Stimulated activated CD4-positive, alpha-beta T cell treated with anti-CD3 and anti-CD28 coated beads, Interleukin-1b, Interleukin-23, amount 100 ng/mL, for 24 hours (primary cell): ENCODE measurements at places on chromosomes 3 and 15.
A peak's percentile ranks its signal among the peaks of the same experiment; 100 is the strongest.

GRCh38 chr3:40827942-40828688, 303.4 kb downstream of the ZNF621 start:
- DNase-seq = no peak

DNA sequence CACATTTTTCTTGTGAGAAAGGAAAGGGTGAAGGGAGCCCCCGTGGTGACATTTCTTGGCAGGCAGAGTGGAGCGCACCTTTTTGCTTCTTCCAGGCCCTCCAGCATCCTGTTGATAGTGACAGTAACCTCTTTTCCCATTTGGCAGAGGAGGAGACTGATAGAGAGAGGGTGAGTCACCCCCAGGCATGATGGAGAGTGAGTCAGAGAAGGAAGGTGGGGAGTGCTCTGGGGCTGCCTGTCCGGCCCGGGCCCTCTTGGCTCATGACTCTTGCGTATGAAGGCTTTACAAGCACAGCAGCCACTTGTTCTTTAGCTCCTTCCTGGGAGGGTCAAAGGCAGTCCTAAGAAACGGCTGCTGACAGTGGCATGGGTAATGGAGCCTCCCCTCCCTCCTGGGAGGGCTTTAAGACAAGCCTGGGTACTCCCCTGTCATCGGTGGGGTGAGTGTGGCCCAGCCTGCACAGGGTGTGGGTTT, 16.0 kb downstream of the ANKRD63 start:
- no peak for DNase-seq

GRCh38 chr3:50164984-50165909, 10.1 kb downstream of the SEMA3F start:
- no peak for DNase-seq

DNA sequence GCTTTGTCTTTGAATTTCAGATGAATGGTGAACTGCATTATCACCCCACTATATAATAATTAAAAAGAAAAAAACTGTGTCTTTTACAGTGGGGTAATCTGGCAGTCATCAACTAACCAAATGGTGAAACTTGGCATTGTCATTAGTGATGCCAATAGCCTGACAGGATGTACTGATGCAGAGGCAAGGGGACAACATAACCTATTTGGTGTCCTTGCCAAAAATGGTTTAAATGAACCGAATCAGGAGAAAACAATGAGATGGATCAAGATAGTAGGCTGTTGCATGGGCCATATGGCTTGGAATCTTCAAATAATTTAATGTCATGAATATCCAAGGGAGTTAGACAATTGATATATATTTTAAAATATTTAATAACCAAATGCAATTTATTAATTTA, 738.7 kb downstream of the FHIT start:
- DNase-seq = no peak

DNA sequence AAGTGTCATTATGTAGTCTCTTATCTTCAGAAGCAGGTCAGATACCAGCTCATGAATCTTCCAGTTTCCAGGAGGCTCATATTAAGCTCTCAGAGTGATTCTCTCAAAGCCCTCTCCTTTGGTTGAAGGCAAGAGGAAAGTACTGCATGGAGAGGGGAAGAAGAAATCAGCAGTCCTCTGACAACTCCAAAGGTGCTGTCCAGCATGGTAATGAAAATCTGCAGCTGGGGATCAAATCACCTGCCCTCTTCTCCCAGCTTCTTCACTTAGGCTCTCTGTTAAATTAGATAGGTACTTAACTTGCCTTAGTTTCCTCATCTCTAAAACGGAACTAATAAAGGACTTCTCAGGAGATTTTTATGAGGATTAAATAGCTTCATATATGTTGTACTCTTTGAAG, 738.8 kb upstream of the GOLIM4 start:
- DNase-seq = no peak

- peak; percentile 21 for DNase-seq
Observed at GRCh38 chr3:45978006-45978761, 17.4 kb downstream of the FYCO1 start.

DNA sequence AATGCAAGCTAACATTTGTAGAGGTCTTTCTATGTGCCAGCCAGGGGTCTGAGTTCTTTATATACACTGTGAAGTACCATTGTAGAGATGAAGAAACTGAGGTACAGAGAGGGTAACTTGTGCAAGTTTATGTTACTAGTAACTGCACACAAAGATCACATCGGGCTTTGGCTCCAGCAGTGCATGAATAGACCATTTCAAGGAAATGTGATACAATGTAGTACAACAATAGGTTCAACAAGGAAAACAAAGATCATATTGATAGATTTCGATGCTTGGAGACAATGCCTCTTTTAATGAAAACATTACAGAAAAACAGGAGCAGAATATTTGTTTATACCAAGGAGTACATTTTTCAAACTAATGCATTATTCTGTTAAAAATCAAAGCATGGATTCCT, 115.3 kb downstream of the POLR2M start:
- DNase-seq = no peak

DNA sequence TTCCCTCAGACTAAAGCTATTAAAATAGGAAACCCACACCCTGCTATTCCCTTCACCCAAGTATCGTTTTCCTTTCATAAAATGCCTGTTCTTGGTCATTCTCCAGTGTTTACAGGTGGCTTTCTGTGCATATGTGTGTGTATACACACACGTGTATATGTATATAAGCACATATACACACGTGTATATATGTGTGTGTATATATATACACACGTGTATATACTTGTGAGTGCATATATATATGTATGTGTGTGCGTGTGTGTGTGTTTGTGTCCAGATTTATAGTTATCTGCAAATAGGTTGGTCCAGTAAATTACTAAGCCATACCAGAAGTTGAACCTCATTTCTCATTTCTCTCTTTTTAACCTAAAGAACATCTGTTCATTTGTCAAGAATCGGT, 15.7 kb upstream of the TEX9 start:
- DNase-seq = no peak

DNA sequence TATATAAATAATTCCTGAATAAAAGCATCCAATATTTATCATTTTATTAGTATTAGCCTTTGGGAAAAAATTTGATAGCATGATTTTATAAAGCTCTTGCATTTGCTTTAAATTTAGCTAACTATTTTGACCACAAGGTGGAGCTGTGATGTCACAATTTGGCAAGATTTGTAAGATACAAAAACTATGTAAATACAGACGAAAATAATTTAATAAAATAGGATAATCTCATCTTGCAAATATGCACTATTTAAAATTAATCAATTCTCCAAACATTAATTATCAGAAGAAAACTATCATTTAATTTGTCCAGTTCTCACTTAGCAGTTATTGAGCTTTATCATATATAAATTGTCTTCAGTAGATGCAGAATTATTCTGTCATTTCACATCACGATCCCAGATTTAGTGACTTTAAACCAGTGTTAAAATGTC, 95.4 kb downstream of the PLOD2 start:
- no peak for DNase-seq

GRCh38 chr15:76333720-76334437, 2.7 kb upstream of the ISL2 start:
- no peak for DNase-seq

- DNase-seq = no peak
Observed at GRCh38 chr15:52306270-52306669, 10.7 kb upstream of the MYO5C start.
